Psoas muscle (tissue), 8 donors: ENCODE measurements at places on chromosomes 12 and 14. TPM values are rescaled to one million over a fixed set of nuclear protein-coding genes. Genes with fewer than 3 reads are reported as not detected.

Gene PTPN21
- 10.7 TPM for polyA plus RNA-seq

Gene NUP37
- polyA plus RNA-seq, result 30.6 TPM

Gene CSAD
- 5.5 TPM for polyA plus RNA-seq

Gene TOMM20L
- not detected for polyA plus RNA-seq

Gene DHRS2
- 0.04 TPM for polyA plus RNA-seq

Gene CCDC91
- polyA plus RNA-seq, result 18.4 TPM

Gene KLRC2
- not detected for polyA plus RNA-seq

Gene GPRC5D
- polyA plus RNA-seq, result not detected

Gene KCNH3
- polyA plus RNA-seq, result 0.04 TPM

Gene CLEC6A
- polyA plus RNA-seq, result not detected

Gene PRB2
- polyA plus RNA-seq, result not detected

Gene PLCZ1
- polyA plus RNA-seq, result not detected

Gene RHOJ
- 3.7 TPM for polyA plus RNA-seq

Gene PROX2
- not detected for polyA plus RNA-seq

Gene ZDHHC22
- polyA plus RNA-seq, result not detected
